ENCODE measurements at places on chromosomes 4 and X.
A peak's percentile ranks its signal among the peaks of the same experiment; 100 is the strongest.

DNA sequence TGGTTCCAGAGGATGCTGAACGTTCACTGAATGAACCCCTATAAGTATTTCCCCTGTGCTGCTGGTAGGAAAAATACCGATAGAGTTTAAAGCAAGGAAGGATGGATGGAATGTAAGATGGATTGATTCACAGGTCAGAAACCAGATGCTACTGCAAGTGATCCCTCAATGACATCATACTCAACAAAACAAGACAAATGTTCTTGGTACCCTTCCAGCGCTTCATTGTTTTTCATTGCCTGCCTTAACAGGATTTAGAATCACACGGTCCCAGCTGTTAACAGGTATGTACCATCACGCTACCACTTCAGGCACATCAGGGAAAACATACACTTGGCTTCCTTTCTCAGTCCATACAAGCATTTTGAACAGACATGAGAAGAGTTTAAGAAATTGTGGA is 118.1 kb upstream of the TLR3 start:
- no peak for DNase-seq

- no peak for DNase-seq
These were observed 980 bp upstream of the FHDC1 start for GRCh38 chr4:152935143-152935542.

DNA sequence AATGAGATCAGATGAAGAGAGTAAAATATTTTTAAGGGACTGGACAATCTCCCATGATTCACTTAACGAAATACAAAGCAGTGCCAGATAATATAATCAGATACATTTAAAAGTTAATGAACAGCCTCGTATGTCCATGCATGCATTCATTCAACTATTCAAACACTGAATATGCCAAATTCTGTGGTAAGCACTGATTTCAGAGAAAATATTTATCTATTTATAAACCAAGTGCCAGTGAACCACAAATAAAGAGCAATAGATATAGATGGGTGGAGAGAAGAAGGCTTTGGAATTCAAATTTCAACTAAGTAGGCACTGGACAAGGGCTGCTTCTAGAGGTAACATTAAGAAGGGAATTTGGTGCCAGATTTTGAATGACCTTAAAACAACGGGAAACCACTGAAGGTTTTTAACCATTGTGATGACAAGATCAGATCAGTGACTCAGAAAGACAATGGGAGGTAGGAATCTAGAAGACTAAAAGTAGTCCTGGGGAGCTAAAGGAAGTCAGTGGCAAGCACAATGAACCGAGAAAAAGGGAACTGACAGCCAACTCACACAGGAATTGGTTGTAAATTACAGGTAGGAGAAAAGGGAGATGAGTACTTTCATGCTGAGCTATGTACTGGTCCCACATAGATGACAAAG is 14.2 kb downstream of the ELOVL6 start:
- no peak for DNase-seq

GRCh38 chrX:94751611-94752010 is 1077.6 kb downstream of the FAM133A start:
- DNase-seq: no peak

DNA sequence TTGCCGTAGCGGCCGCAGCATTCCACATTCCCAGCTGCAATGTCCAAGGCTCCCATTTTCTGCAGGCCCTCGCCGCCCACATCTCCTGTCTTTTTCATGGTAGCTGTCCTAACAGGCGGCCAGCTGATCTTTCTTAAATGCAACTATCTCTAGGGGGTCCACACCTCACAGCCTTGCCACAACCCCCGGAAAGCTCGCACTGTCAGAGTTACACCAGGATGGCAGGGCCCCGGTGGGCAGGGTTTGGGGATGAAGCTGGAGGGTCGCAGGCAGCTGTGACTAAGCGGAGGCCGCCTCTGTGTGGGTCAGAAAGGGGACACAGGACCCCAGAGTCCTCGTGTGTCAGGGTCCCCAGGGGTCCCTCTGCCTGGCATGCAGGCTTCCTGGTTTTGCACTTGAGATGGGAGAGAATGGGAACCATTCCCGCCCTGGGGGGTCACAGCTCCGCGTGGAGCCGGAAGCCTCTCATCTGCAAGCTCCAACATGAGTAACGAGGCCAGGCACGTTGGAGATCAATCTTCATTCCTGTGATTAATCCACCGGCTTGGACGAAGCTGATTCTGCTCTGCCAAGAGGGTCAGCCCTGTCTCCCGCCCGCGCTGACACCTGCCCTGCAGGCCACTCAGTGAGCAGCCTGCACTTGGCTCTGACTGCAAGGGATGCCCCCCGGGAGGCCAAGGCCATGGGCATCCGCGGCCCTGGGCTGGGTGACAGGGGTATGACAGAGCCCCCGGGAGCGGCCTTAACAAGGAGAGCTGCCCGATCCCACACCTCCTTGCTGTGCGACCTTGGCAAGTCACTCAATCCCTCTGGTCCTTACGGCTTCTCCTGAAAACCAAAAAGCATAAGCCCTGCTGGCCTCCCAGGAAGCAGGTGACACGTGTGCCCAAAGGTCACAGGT is 97.9 kb downstream of the ADRA2C start:
- DNase-seq: no peak

DNA sequence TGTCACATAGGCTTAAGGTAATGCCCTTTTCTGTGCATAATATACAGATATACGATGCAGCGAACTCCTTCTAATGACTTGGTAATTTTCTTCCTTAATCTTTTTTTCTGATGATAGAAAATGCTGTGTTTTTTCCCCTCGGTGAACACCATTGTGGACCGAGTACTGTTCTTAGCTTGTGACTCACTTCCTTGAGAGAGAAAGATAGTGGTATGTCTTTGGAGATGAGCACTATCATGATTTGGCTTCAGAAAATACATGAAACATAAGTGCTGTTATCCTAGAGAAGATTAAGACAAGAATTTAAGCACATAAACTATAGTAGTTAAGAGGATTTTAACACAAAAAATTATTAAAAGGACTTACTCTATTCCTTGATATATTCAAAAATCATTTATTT is 63.9 kb downstream of the RS1 start:
- DNase-seq: no peak

GRCh38 chr4:145260091-145260490 is 79.7 kb upstream of the OTUD4 start:
- no peak for DNase-seq

DNA sequence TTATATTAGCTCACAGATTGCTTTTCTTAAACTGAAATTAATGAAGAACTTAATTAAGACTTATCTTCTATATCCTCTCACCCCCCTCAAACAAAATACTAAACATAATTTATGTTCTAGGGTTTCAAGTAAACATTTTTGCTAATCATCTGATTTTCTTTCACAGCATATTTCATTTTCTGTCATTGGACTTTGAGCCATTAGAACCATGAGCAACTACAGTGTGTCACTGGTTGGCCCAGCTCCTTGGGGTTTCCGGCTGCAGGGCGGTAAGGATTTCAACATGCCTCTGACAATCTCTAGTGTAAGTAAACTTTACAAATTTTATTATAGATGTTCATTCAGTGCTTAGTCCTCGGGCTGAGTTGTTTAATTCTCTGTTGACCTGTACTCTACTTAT is 3.3 kb downstream of the PDLIM5 start:
- no peak for DNase-seq

- no peak for DNase-seq
These were observed 735.1 kb upstream of the LCORL start for GRCh38 chr4:18756671-18757070.

GRCh38 chr4:186025408-186025690 is 43.6 kb upstream of the TLR3 start:
- no peak for DNase-seq

DNA sequence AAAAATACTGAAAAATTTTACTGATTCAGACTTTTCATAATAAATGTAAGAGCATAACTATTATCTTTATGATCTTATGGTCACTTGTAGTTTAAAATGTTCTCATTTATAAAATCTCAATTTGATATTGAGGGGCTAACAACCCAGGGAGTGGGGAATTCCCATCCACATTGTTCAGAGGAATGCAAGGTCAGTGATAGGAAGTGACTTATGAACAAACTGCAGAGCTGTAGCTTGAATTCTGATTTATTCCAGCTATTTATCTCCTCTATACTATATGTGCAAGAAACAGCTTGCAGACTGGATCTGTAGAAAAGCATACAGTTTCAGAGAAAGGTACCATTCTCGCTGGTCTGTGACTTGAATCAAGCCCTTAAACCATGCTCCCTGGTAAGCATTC is 61.6 kb downstream of the SEC24D start:
- DNase-seq: no peak

GRCh38 chr4:126738527-126738923 is 894.2 kb upstream of the INTU start:
- DNase-seq: no peak

DNA sequence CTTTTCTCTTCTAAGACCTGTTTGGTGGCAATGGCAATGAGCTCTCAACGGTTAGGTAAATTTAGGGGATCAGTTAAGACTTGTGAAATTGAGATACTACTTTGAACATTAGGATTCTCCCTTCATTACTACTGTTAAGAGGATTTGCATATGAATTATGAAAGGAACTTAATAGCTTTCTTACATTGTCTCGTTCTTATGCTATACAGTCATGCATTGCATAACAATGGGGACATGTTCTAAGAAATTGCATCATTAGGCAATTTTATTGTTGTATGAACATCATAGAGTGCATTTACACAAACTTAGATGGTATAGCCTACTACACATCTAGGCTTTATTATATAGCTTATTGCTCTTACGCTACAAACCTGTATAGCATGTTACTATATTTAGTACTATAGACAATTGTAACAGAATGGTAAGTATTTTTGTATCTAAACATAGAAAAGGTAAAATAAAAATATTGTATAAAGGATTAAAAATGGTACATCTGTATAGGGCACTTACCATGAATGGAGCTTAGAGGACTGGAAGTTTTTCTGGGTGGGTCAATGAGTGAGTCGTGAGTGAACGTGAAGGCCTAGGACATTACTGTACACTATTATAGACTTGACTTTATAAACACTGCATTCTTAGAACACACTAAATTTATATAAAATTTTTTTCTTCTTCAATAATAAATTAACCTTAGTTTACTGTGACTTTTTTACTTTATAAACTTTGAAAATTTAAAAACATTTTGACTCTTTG is 62.5 kb downstream of the PAQR3 start:
- DNase-seq: no peak

DNA sequence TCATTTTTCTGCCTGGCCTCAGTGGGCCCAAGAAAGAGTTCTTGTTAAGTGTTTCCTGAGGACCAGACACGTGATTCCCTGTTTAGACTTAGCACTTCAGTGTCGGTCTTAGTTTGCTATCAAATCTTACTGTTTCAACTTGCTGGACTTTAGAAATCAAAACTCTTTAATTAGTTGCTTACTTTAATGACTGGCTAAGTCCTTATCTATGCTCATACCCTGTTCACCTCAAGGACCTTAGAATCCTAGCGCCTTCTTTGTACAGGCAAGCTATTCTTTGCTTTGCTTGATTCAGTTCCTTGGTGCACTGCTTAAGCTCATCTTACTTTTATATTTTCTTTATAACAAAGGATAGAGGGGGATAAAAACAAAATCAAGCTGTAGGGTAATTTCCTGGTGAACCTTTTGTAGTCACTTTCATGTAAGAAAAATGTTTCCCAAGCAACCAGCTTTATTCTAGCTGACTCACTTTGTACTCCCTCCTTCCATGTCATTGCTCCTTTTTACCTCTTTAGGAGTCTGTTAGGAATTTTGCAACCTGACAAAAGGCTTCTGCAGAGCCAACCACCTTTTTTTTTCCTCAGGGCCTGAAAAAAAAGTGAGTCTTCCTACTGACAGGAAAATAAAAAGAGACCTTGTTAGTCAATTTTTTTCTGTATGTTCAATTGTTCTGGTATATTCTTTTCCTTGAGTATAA is 14.7 kb downstream of the WDR44 start:
- DNase-seq: no peak

DNA sequence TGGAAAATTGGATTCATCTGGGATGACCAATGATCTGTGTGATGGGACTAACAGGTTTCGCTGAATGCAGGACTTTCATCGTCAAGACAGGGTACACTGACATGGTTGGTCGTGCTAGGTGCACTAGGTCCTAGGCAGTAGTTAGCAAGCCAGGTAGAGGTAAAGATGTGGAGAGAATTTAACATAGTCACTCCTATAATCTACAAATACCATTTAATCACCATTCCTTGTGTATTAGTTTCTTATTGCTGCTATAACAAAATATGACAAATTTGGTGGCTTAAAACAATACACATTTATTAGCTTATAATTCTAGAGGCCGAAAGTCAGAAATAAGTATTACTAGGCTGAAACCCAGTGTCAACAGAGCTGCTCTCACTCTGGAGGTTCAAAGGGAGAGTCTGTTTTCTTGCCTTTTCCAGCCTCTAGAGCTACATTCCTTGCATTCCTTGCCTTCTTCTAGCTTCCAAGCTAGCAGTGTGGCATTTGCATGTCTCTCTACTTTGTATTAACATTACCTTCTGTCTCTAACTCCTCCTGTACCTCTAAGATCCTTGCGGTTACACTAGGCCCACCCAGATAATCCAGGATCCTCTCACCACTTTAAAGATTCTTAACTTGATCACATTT is 98.7 kb upstream of the GRIA3 start:
- no peak for DNase-seq

GRCh38 chrX:107826238-107827029 is 768 bp downstream of the MID2 start:
- no peak for DNase-seq

DNA sequence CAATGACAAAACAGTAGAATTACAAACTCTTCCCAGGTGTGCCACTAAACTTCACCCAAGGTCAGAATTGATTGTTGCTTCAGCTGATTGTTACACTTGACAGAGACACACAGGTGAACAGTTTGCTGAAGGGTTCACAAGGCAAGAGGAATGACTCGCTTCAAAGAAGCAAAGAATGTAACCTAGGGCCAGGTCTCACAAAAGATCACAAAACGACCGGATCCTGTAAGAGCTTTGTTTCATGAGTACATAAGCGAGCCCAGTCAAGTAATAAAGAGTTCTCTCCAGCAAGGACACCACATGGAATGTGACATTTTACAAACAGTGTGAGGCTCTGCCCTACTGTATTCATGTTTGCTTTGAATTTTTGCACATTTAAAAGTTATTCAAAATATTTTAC is 9.1 kb downstream of the LNX1 start:
- no peak for DNase-seq

- DNase-seq: no peak
These were observed 88.4 kb upstream of the SLC7A11 start for GRCh38 chr4:138330531-138330930.

DNA sequence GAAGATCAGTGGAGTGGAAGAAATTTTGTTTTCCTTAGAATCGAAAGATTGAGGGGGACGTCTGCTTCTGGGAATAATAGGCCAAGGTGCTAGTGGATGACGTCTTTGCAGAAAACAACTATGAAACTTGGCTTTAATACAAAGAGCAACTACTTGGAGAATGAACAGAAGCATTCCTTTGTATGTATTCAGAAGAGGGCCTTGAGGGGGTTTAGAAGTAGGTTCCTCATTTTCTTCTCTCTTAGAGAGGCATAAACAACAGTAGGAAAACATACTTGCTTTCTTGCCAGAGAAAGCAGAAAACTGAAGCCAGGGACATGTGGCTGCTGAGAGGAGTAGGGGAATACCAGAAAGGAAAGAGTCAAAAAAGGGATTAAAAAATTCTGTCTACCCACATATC is 167.8 kb downstream of the ZNF330 start:
- DNase-seq: no peak

- peak; percentile 83 for DNase-seq
These were observed 35.3 kb upstream of the GRPEL1 start for GRCh38 chr4:7103031-7103606.

All from stimulated activated CD4-positive, alpha-beta T cell treated with anti-CD3 and anti-CD28 coated beads, Interleukin-1b, Interleukin-23, amount 100 ng/mL, for 24 hours (primary cell).